ENCODE measurements at places on chromosomes 4 and X. TPM values are rescaled to one million over a fixed set of nuclear protein-coding genes. Genes with fewer than 3 reads are reported as not detected.

DNA sequence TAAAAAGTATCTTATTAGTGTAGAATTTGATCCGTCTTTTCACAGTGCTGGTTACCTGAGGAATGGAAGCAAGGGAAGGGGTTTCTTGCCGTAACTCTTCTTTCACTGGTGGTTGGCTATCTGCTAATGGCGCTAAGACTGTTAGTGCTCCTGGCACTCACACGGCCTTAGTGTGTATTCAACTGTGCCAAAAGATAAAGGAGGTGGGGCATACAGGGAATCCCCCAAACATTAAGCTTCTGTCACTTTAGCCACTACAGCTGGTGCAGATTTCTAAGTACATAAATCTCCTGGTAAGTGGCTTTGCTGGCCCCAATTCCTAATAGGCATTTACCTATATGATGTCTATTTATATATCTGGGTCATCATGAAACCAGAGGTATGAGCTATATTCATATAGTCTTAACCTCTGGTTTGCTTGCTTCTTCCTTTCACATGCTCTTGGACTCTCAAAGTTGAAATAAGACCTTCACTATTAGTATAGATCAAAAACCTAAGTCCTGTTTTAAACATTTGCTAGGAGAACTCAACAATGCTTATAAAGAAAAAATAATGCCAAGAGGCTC is 95.1 kb downstream of the TSPAN7 start:
- no peak for DNase-seq

GRCh38 chr4:4870576-4871241 is 11.2 kb downstream of the MSX1 start:
- no peak for DNase-seq

DNA sequence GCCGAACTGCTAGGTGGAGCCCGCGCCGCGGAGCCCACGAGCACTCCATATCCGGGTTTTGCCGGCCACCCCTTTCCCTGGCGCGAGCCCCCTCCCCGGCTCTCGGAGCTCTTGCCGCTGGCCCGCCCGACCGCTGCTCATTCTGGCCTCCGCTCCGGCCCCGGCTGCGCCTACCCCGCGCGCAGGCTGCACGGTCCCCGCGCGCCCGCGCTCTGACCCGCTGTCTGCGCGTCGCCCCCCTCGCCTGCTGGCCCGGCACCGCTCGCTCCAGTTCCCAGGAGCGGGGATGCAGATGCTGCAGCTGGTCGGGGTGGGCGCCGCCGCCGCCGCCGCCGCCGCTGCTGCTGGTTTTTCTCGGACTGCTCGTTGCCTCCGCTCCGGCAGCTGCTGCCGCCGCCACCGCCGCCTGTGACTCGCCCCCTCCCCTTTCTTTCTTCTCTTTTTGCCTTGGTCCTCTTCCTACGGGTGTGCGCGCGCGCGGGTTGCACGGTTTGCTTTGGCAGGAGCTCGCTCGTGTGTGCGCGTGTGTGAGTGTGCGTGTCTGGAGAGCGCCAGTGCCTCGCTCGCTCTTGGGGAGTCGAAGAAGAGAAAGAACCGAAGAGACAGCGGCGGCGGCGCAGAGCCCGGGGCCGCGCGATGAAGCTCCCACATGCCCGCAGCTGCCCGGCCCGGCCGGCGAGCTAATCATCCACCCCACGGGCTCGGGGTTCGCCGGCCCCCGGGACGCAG is at the start of gene ADGRL3:
TSS of gene ADGRL3 (plus strand) at position 140 of the 729 bp plus-strand sequence.
- no peak for DNase-seq

DNA sequence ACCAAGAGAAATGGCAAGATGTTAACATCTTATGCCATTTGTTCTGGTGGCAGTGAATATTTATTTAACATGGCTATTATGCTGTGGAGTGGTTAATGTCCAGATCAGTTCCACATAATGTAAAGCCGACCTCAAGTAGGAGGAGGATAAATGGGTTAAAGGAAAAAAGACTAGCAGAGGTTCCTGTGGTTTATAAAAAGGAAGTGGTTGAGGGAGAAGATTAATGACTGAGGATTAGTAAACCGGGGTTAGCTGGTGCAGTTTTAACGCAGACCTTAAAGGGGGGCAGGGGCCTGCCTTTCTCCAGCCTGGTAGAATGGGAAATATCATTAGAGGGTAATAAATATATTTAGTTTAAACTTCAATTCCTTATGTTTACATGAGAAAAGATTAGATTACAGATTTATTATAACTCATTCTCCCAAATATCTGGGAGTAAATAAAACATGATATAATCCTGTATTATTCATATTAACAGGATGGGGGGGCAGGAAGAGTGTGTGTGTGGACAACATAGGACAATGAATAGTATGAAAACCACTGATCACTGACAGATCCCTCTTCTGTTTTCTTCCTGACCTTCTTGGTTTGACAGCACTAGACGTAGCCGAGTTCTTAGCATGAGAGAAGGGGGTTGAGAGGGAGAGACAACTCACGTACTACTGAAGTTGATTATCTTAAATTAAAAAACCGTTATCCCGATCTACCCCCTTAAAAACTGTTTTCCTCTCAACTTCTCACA is 124.1 kb upstream of the LIMCH1 start:
- DNase-seq, result no peak

DNA sequence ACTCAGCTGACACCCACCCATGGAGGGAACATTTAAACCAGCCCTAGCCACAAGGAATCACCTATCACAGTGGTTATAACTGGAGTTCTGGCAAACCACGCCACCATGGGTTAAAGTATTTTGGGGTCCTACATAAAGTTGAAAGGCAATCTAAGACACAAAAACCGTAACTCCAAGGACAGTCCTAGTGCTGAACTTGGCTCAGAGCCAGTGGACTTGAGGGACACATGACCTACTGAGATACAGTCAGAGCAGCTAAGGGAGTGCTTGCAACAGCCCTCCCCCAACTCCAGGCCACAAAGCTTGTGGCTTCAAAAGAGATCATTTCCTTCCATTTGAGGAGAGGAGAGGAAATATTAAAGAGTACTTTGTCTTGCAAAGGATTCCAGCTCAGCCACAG is 300.5 kb downstream of the FGF13 start:
- no peak for DNase-seq

DNA sequence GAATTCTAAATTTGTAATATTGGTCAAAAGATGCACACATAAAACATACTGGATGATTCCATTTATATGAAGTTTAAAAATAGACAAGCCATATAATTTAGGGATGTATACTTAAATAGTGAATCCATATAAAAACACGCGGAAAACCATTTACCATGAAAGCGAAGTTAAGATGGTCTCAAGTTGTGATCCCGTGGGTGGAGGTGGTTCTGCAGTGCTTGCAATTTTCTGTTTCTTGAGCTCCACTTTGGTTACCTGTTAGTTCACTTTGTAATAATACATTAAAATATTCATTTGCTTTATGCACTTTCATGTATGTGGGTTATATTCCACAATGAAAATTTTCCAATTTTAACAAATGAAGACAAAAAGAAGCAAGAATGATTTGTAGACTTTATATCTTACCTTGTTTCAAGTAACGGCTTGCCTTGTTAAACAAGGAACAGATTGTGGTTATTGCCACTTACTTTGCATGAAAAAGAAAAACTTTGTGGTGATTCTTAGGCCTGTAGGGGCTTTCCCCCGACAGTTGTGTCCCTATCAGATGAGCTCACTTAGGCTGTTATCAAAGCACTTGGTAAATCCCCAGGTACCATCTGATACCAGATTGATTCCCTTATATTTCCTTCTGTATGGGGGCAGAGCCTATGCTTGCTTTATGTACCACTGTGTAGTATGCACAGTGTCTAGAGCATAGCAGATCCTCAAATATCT is 12.2 kb downstream of the UCP1 start:
- no peak for DNase-seq

GRCh38 chr4:40573593-40574311 is 55.9 kb downstream of the RBM47 start:
- no peak for DNase-seq

DNA sequence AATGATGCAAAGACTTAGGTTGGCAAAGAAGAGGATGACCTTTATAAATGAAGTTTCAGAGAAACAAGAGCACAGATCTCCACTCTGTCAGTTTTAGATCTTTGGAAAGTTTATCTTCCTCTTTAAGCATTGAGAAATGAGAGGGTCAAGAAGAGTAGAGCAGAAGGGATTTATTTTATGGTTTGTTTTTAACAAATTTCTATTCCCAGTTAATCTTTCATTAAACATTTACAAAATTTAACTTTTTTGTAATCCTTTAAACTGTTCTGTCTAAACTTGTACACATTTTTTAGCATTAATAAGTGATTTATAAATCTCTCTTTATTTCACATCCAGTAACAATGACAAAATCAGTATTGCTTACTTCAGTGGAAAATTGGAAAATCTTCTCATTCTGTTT is 875.0 kb upstream of the IGFBP7 start:
- no peak for DNase-seq

DNA sequence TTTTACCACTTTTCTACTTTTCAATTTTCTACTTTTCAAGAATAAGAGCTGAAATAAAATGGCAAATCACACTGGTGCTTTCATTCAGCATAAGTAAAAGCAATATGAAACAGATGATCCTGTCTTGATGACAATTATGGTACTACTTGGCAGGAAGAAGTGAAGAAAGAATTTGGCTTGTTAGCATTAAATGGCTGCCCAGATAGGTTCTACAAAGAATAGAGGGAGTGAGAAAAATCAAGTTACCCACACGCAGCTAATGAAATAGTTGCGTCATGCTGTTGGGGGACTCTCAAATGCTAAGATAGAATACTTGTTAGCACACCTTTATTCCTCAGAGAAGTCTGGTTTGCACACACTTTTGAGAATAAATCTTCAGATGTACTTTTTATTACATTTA is 12.5 kb upstream of the LCORL start:
- no peak for DNase-seq

DNA sequence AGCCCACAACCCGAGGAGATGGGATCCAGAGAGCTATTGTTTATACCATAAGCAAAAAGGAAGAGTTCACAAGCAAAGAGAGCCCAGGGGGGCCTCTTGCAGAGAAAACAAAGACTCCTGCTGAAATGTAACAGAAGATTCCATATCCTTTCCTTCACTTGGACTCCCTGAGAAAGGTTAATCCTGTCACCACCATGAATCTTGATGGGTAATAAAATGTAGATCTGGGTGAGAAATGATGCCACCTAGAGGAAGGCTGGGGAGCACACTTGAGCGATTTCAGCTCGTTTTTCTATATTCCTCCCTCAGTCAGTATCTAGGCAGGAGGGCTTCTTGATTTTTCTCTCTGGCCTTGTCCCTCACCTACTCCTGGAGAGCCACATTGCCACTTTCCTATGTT is 10.2 kb upstream of the KCNE5 start:
- no peak for DNase-seq

Gene PSAPL1
- total RNA-seq, result not detected

Gene PRRG3
- 0.38 TPM for total RNA-seq

Gene RNF150
- total RNA-seq, result 1.4 TPM

Gene CORIN
- 0.20 TPM for total RNA-seq

Gene TMEM184C
- total RNA-seq, result 22.0 TPM
